ENCODE measurements at places on chromosomes 12 and 14.

DNA sequence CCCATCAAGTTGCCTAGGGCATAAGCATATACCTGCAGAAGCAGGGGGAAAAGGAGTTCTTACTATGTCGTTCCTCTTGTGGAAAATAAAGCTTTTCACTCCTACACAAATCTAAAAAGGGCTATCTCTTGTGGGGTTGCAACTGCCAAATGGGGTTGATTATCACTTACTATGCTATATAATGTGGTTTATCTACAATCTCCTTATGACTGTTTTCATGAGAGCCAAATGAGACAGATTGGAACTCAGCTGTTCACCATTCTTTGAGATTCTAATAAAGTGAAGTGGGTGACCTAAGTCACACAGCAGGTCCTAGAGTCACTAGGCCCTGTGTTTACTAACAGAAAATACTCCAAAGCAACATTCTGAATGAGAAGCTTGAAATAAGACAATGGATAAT lies 47.7 kb downstream of the CIT start:
- DNase-seq = no peak

DNA sequence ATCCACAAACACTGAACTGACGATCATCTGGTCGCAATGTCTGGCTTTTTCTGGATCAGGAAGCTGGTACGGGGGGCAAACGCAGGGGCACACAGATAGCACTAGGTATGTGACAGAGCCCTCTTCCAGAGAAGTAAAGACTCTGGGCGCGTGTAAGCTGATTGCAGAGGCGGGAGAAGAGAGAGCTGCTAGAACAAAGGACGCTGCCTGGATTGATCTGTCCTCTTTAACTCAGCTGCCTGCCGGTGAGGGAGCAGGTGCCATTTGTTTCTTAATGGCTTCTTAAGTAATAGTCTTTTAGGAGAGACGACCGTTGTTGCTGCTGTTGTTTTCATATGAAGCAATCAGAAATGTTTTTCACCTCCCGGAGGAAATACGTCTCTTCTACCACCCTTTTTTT lies 77.3 kb downstream of the GLT1D1 start:
- DNase-seq = no peak

GRCh38 chr12:45065125-45065626 lies 14.3 kb upstream of the DBX2 start:
- no peak for DNase-seq

DNA sequence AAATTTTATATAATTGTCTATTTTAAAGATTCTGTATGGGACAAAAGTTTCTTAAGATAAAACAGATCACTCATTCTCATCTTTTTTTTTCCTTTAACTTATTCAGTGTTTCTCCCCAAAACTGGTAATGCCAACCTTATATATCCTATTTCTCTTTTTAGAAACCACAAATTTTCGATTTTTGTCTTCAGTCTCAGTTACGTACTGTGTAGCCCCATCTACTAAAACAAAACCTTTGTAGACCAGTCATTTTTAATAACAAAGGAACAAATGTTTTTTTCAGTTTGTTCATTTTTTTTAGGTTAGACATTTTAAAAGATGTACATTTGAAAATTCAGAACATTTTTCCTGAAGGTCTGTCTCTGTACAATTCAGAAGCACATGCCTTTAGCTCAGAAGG lies 18.2 kb downstream of the PNMA1 start:
- no peak for DNase-seq

DNA sequence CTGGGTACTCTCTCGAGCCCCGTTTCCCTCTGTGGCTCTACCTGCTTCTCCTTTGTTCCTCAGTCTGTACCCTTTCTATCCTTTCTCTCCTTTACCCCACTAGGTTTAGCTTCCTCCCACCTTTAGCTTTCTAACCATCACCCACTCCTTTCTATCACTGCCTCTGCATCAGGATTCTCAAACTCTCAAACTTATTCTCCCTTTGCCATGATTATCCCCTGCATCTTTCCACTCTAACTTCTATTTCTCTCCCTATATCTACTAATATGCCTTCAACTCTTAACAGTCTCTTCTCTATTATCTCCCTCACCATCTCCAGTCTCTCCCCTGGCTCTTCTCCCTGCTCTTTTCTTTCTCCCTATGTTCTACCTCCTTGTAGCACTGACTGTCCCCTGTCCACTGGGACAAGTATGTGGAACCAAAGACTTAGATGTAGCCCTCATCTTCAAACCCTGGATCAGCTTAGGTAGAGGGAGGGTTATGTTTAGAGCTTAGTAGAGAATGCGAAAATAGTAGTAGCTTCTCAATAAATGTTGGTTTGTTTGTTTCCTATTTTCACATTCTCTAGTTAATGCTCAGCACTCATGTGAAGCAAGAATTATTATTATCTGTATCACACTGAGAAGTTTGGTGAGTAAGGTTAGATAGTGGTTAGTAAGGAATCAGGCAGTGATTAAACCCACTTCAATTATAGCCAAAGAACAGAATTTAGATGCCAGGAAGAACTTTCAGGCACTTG lies 3.4 kb downstream of the GDF11 start:
- DNase-seq = no peak

- DNase-seq = no peak
Measured at GRCh38 chr12:34603382-34604035, 581.2 kb downstream of the ALG10 start.

All from GM12878 (cell line).